ENCODE measurements at places on chromosomes 5 and 9. TPM values are rescaled to one million over a fixed set of nuclear protein-coding genes. Genes with fewer than 3 reads are reported as not detected.

DNA sequence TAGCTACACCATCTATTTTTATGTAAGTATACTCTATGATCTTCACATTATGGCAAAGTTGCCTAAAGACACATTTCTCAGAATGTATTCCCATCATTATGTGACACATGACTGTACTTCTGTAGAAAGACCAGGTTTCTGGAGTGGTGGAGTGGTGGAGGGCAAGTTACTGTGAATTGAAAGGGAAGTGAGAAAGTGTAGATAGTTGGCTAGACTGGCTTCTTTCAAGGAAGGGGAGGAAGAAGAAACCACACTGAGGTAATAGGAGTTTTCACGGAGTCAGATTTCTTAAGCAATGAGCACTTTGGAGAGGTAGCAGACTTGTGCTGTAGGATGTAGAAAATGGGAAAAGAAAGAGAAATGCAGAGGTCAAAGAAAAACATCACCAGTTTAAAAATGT is 50.9 kb upstream of the EQTN start:
- no peak for DNase-seq

GRCh38 chr9:122812736-122813135 is 12.8 kb downstream of the OR1K1 start:
- DNase-seq, result no peak

GRCh38 chr5:45695804-45696156 is 400 bp downstream of the HCN1 start:
- no peak for DNase-seq

GRCh38 chr5:79901631-79902030 is 89.4 kb downstream of the MTX3 start:
- DNase-seq, result no peak

DNA sequence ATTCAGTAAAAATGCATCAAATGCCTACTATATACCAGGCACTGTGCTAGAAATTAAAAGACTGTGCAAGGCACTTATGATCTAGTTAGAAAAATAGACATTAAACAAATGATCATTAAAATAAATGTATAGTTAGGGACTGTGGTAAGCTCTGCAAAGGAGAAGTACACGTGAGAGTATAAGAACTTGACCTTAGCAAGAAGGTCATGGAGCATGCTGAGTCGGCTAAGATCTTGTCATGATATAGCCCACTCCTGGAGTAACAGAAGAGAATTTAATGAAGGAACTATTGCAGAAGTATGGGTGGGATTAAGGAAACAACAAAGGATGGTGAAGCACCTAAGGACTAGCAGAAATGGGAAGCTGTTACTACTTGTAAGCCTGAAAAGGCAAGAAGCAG is 23.5 kb upstream of the SAP30L start:
- no peak for DNase-seq

The ATOSB gene
- 6.4 TPM for total RNA-seq

The CDO1 gene
- total RNA-seq, result not detected

The SHOC1 gene
- total RNA-seq, result not detected

The PTPDC1 gene
- total RNA-seq, result 1.9 TPM

GRCh38 chr5:68046445-68046844 is 169.1 kb upstream of the PIK3R1 start:
- DNase-seq, result peak; percentile 71

DNA sequence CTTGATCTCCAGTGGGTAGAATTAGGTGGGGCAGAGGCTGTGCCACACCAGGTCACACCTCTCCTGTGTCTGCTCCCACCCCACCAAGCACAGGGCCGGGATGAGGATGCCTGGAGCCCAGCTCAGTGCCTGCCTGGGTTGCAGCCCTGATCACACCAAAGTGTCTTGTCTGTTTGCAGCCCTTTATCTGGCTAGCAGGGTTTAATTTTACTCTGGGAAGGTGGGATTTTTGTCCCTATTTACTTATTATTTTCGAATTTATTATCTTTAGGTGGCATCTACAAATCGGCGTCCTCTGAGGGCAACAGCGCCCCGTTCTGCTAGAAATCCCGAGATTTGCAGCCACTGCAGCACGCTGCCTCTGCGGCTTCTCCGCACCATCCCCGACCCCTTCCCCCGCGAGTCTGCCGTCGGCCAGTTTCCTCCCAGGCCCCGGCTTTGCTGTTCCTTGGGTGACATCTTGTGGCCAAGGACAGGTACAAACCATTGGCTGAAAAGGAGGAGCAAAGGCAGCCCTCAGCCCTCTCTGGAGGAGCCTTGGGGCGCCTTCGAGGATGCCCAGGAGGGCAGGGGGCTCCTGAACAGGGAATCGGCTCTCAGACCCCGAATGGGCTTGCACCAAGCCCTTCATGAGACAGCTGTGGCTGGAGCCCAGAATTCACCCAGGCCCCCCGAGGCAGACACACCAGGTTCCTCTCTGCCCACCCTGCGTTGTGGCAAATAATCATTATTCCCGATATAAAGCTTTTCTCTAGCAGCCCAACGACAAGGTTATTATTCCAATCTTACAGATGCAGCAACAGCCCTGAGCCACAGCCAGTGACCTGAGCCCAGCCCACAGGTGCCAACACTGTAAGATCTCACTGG is 113.0 kb downstream of the GAPVD1 start:
- DNase-seq, result peak; percentile 41

The UBLCP1 gene
- total RNA-seq, result 30.3 TPM

The KLHL9 gene
- total RNA-seq, result 4.3 TPM

The AJM1 gene
- 1.7 TPM for total RNA-seq

The OTULINL gene
- total RNA-seq, result 2.5 TPM

DNA sequence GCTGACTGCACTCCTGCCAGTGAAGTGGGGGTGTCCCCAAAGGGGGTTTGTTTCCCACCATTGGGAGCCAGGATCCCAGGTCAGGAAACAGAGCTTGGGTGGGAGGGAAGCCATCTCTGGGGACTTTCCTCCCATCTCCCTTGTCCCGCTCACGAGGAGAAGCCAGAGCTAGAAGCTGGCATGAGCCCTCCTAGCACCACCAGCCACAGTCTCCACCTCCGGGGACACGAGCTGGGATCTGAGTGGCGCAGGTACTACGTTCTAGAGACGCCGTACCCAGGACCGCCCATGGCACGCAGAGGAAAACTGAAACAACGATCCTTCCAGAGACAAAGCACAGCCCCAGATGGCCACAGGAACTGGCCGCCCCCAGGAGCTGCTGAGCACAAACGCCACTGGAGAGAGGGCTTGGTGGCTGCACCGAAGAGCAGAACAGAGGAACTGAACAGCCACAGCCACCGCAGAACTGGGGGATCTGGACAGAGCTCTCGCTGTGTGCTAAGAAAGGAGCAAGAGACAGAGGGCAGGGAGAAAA is 29.8 kb downstream of the ADAMTS2 start:
- no peak for DNase-seq

DNA sequence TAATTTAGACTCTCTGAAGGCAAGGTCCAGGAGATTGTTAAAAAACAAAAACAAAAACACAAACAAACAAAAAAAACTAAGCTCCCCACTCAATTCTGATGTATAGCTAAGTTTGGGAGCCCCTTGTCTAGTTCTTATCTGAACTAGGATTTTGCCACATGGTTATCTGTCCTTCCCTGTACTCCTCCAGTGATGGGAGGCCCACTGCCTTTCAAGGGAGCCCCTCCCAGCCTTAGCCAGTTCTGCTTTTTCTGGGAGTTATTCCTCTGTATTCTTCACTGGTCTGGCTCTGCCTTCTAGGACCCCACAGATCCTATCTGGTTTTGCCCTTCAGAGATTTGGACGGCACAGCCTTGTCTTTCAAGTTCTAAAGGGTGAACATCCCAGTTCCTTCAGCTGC is 2.1 kb upstream of the ALDH1B1 start:
- no peak for DNase-seq

GRCh38 chr9:76744336-76744735 is 19.9 kb upstream of the PCA3 start:
- DNase-seq, result no peak

DNA sequence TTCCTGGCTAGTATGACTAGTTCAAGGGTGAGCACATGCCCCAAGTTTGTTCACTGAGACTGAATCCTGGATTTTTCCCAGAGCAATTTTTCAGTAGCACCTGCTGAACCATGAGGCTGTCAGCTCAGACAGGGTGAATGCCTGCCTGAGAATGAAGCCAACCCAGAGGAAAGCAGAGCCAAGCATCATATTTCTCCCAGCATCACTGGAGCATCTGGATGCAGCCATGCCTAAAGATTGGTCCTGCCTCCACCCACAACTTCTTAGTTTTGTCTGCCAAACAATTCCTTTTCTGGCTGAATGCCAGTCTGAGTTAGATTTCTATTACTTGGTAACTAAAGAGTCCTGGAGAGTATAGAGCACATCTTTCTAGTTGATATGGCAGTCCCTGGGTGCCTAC is 343.6 kb downstream of the CSNK1G3 start:
- peak; percentile 56 for DNase-seq

The EGR1 gene
- 0.75 TPM for total RNA-seq

The HRH2 gene
- total RNA-seq, result 1.0 TPM

GRCh38 chr5:135557076-135557838 is 21.5 kb upstream of the NEUROG1 start:
- no peak for DNase-seq

All from Caki2 (cell line).